Kidney glomerular epithelial cell (primary cell): ENCODE measurements at places on chromosomes 6 and 20.

DNA sequence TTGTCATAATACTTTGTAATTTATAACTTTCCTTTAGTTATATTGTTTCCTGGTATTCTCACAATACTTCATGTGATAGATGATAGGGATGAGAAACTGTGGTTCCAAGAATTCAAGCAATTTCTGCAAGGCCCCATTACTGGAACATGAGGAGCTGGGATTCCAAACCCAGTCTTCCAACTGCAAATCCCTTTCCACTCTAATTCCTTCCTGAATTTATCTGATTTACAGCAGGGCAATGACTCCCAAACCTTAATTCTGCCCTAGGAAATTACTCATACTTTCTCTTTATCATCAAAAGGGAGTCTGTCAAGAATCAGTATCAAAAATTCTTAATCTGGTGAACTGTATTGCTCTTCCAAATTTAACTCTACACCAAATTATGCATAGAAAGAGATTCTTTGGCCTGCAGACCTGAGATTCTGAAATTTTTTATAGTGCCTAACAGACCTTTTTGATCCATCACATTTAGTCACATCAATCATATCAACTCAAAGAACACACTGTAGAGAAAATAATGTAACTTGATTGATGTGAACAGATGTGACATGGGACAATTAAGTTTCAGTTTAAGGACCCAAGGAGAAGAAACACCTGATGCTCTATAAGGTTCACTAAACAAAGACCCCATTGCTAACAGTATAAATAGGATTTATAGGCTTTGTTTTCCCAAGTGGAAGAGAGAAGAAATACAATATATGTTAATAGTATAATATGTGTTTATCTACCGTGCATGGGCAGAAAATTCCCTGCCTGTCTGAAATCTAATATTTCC lies 41.5 kb upstream of the GJA1 start:
- no peak for DNase-seq

- DNase-seq, result peak; percentile 14
These were observed 49.3 kb downstream of the CYB5R4 start for GRCh38 chr6:83908813-83909212.

DNA sequence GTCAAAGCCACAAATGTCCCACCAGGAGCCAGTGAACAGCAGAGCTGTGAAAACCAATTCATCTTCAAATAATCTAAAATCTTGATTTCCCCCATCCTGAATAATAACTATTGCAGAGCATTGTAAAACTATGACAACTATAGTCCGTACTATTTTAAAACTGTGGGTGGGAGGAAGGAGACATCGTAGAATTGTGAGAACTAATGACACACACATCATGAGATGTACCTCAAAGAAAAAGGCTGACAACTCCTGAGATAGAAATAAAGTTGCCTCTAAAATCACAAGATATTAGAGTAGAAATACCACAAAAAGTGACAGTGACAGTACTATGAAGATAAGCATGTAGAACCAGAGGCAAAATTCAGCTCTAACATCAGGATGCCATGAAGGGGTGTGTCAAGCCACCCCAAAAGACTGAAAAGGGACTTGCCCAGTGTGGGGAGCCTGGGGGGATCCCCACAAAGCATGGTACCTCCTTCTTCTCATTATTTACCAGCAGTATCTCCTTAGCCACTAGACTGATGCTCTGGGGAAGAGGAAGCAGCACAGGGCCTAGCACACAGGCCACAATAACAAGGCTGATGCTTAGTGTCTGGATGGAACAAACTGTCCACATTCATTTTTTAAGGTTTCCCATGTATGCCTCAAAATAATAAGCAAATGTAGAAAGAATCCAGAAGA lies 13.4 kb downstream of the NAPB start:
- DNase-seq, result no peak

GRCh38 chr20:58566981-58567380 lies 51.8 kb upstream of the APCDD1L start:
- no peak for DNase-seq

GRCh38 chr6:121242386-121242785 lies 91.9 kb downstream of the TBC1D32 start:
- no peak for DNase-seq

- no peak for DNase-seq
These were observed 124.4 kb upstream of the RALGAPA2 start for GRCh38 chr20:20836836-20837235.

DNA sequence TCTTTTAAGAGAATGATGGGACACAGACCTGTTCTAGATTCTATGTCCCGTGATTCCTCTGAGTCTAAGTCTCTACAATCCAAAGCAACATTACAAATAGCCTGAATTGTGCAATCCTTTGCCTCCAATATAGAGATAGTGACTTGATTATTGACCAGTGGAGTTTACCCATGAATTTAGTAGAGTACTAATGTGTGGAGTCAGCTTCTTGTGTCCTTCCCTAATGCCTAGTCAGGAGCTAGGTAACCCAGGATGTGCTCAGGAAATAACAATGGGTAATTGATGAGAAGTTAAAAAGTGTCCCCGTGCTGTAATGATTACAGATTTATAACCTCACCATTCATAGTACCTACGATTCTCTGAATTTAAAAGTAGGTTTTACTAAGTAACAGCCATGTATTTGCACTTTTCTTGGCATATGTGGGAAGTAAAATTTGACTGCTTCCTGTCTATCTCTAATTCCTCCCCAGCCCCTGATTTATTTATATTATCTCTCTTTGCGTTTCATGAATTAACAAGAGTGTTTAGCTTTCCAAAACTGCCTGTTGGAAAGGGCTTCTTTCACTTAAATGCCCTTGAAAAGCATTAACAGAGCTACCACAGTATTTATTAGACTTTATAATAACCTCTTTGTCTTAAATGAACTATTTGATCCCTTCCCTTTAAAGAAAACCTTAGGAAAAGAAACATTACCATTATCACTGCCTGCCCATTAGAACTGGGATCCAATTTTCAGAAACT lies 30.5 kb downstream of the NEDD9 start:
- DNase-seq, result no peak

DNA sequence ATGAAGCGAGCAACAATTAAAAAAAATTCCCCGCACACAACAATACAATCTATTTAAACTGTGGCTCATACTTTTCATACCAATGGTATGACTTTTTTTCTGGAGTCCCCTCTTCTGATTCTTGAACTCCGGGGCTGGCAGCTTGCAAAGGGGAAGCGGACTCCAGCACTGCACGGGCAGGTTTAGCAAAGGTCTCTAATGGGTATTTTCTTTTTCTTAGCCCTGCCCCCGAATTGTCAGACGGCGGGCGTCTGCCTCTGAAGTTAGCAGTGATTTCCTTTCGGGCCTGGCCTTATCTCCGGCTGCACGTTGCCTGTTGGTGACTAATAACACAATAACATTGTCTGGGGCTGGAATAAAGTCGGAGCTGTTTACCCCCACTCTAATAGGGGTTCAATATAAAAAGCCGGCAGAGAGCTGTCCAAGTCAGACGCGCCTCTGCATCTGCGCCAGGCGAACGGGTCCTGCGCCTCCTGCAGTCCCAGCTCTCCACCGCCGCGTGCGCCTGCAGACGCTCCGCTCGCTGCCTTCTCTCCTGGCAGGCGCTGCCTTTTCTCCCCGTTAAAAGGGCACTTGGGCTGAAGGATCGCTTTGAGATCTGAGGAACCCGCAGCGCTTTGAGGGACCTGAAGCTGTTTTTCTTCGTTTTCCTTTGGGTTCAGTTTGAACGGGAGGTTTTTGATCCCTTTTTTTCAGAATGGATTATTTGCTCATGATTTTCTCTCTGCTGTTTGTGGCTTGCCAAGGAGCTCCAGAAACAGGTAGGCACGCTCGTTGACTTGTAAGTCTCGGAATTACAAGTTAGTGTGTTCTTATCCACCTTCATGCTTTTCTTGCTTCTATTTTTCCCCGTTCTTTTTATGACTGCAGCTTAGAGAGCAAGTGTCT lies at the start of gene EDN1:
EDN1 (plus strand) TSS at position 429 of the 888 bp plus-strand sequence; CDS start at position 698, 269 bp downstream.
- peak; percentile 99 for DNase-seq

- DNase-seq, result peak; percentile 42
These were observed 2.0 kb upstream of the KCNB1 start for GRCh38 chr20:49484180-49485140.

- no peak for DNase-seq
These were observed 1324.4 kb downstream of the GRIK2 start for GRCh38 chr6:102717737-102718456.

GRCh38 chr6:37451441-37452193 lies 18.6 kb downstream of the CMTR1 start:
- no peak for DNase-seq

DNA sequence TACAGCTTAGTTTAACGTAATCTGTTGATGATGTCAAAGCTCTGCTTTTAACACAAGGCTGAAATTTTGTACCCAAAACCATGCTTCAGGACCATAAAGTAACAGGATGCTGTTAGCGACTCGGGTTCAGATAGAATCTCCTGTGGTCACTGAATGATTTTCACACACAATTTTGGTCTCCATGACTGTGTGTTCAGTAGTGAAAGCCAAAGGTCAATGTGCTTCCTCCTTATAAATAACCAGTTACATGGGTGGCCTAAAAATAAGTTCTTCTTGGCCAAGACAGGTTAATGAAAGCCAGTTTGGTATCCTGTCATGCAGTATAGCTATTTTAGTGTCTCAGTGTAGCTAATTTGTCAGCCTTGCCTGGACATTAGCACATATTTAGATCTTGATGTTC lies 19.1 kb upstream of the LOC128125822 start:
- no peak for DNase-seq

DNA sequence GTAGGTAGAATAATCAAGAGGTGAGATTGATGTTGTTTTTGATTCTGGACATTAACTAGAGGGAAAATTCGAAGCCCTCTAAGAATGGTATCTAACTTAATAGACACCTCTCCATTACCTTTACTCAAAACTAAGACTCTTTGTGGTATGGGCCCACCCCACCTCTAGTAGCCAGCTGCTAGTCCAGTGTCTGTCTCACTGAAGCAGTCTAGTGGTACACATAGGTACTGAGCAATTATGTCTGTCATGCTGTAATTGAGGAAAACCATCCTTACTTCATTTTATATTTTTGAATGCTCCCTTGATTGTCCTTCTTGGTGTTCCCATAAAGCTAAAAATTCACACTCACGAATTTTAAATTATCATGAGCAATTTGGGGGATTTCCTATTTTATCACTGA lies 290.7 kb downstream of the ARHGAP18 start:
- no peak for DNase-seq

DNA sequence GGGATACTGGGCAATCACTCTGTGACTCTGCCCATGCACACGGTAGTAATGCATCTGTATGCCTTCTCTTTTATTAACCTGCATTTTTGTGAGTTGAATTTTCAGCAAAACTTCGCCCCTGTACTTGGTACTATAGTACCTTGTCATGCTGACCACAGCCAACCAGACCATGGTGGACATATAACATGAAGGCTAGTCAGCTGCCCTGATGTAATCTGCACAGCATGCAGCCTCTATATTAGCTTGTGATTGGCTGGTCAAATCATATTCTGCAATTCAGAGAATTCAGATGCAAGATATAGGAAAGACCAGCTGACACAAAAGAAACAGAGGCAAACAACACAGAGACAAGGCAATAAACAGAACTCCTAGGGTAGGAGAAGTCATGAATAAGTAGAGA lies 200.9 kb upstream of the JARID2 start:
- DNase-seq, result no peak

- peak; percentile 65 for DNase-seq
These were observed 250.7 kb downstream of the MAFB start for GRCh38 chr20:40438161-40438830.

- DNase-seq, result no peak
These were observed 30.5 kb upstream of the SNRPB2 start for GRCh38 chr20:16699293-16699692.

DNA sequence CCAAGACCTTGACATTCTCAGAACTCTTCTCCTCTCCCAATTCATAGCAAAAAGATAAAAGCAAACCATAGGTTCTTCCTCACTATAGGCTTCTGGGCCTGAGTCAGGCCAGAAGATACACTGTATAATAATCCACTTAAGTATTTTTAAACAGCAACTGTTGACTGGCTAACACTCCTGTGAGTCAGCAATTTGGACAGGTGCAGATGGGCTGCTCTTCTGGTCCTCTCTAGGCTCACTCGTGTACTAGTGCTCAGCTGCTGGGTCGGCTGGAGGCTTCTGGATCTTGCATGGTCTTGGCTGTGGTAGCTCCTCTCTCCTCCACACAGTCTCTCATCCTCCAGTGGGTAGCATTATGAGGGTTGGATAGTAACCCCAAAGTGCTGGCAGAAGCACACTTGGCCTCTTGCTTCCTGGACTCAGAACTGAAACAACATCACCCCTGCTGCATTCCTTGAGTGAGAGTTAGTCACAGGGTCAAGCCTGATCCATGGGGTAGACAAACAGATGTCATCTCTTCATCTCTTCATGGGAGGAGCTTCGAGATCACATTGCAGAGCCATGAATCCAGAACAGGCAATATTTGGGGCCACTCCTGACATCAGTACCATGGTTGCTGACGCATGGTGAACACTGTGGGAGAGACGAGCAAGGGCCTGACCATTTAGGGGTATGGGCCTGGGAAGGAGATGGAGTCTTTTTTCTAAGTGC lies 86.9 kb downstream of the C6orf118 start:
- DNase-seq, result no peak

- DNase-seq, result no peak
These were observed 867 bp downstream of the NPBWR2 start for GRCh38 chr20:64106435-64106961.

DNA sequence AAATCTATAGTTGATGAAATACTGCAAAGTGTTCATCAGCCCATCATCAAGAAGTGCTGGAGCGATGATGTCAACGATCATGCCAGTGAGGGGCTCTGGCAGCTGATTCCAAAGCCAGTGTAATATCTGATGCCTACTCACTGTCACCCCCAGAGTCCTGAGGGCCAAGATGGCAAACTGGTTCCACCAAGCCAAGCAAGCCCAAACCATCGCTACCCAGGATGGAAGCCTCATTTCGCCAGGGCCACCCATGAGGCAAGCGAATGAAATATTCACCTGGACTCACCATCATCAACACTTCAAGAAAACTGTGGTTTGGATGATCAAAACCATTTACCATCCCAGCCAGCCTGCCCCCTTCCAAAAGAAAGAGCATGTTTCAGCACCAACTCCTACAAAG lies 76.5 kb downstream of the GNAS-AS1 start:
- DNase-seq, result no peak

DNA sequence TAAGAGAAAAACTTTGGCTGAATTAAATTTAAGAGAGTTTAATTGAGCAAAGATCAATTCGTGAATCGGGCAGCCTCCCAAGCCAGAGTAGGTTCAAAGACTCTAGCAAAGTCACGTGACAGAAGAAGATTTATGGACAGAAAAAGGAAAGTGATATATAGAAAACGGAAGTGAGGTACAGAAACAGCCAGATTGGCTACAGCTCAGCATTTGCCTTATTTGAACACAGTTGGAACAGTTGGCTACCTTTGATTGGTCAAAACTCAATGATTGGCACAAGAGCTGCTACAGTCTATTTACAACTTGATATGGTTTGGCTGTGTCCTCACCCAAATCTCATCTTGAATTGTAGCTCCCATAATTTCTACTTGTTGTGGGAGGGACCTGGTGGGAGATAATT lies 102.6 kb downstream of the PLG start:
- DNase-seq, result no peak

DNA sequence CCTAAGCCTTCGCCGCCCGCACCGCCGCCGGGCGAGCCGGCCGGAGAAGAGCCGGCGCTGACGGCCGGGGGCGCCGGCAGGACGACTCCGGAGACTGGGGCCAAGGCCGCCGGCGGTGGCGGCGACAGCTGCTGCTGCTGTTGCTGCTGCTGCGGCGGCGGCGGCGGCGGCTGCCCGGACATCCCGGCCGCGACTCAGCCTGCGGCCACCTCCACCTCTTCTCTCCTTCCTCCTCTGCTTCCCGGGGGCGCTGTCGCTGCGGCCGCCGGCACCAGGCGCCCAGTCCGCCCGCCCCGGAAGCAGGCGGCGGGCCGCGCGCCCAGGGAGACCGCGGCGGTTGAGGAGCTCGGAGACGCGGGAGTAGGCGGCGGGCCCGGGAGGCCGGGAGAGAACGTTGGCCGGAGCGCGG lies 307 bp downstream of the RANBP9 start:
- no peak for DNase-seq
